Left forelimb (tissue), 1 donor: ENCODE measurements at places on chromosomes 4 and X.
A peak's percentile ranks its signal among the peaks of the same experiment; 100 is the strongest.

DNA sequence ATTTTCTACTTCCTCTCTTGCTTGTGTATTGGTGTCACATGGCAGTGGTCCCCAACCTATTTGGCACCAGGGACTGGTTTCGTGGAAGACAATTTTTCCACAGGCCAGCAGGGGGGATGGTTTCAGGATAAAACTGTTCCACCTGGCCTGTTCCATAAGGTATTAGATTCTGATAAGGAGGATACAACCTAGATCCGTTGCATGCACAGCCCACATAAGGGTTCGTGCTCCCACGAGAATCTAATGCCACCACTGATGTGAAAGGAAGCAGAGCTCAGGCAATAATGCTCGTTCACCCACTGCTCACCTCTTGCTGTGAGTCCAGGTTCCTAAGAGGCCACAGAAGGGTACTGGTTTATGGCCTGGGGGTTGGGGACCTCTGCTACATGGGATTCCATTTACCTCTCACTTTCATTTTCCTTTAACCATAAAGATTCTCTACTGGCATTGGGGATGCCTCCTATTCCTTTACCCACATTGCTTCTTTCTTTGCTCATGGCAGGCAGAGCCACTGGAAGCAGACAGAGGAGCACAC, 38.1 kb downstream of the SEC31A start:
- DNase-seq: no peak

- no peak for DNase-seq
Measured at GRCh38 chr4:185885075-185885474, 73.1 kb upstream of the SORBS2 start.

- DNase-seq: no peak
Measured at GRCh38 chrX:97858592-97858991, 974.9 kb downstream of the RPA4 start.

GRCh38 chr4:133597251-133597650, 448.2 kb downstream of the PCDH10 start:
- DNase-seq: no peak

DNA sequence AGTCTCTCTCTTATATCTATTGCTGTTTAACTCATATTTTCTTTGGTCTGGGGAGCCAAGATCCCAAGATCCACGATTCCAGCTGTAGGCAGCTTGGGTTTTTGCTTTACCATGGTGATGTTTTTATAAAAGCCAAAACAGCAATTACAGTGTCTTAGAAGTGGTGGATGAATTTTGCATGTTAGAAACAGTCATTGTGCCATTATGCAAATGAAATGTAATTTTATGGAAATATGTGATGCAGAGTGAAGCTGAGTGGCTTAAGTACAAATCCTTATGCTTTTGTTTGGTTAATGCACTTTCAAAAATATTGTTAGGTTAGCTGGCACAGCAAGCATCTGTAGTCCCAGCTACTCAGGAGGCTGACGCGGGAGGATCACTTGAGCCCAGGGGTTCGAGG, 32.8 kb upstream of the PTTG2 start:
- no peak for DNase-seq

DNA sequence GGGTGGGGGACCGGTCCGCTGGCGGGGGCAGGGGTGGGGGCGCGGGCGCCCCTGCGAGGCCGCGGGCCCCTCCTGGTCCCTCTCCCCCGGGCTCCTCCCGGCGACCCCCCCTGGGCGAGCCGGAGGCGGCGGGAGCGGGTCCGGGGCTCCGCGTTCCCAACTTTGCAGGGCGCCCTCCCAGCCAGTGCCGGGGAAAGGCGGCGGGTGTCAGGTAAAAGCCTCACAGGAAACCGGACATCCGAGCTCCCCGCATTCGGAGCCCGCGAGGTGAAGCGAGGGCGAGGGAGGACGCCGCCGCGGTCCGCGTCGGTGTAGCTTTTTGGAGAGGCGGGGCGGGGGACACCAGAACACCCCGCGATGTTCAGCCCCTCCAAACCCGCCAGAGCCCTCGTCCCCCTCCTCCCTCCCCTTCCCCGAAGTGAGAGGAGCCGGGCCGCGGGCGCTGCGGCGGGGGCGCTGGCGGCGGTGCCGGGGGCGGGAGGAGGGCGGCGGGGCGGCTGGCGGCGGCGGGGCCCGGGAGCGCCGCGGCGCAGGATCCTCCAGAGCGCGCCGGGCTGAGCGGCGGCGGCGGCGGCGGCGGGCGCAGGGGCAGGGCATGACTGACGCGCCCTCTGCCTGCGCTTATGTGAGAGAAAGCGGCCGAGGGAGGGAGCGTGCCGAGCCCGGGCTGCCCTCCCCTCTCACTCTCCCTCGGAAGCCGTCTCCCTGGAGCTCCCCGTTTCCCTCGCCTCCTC, at the start of gene VEGFC:
Gene VEGFC, minus strand, starts transcription at position 597 of the 734 bp plus-strand sequence. CDS start 611 bp downstream, outside the sequence.
- DNase-seq: peak; percentile 70

GRCh38 chrX:23114241-23114640, 114.5 kb downstream of the DDX53 start:
- no peak for DNase-seq

DNA sequence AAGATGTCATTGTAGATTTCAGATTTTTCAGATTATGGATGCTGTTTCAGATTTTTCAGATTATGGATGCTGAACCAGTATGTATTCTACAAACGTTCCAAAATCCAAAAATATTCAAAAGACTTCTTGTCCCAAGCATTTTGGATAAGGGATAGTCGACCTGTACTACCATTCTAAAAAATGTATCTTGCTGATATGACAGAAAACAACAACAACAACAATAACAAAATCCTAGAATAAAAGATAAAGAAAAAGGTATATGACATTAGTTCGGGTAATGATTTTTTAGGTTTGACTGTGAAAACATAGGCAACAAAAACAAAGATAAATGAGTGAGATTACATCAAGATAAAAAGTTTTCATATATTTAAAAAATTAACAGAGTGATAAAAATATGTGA, 122.1 kb downstream of the GABRA2 start:
- no peak for DNase-seq

- DNase-seq: no peak
Measured at GRCh38 chr4:124415146-124415545, 297.4 kb downstream of the ANKRD50 start.

GRCh38 chr4:111435986-111436744, 709.1 kb upstream of the FAM241A start:
- DNase-seq: no peak

DNA sequence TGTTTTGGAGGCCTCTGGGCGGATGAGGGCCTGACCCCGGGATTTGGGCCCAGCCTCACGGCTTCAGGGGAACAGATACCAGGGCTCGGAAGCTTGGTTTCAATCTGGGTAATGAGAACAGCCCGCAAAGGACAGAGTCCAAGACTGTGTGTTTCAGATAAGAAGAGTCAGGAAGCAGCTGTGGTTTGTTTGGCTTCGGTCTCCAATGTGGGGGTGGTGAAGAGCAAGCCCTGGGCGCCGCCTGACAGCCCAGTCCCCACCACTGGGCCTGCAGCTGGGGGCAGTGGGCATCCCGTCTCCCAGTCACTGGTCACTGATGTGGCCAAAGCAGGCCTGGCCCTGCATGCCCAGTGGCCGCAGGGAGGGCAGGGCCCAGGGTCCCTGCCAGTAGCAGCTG, 9.1 kb downstream of the WFS1 start:
- no peak for DNase-seq

DNA sequence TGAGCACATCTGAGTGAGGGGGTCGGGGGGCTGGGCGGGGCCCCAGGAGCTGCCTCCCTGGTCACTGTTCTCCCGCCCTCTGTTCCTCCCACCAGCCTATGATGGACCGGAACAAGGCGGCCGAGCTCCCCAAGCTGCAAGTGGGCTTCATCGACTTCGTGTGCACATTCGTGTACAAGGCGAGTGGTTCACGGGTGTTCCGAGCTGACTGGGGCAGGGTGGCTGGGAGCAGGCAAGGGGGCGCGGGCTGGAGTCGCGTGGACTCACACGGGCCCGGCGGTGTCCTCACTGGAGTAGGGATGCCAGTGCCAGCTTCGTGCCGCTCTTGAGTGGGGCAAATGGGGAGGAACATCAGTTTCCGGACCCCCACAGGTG, 7.7 kb downstream of the ATP5ME start:
- no peak for DNase-seq

GRCh38 chr4:182286931-182287330, 43.7 kb downstream of the TENM3 start:
- no peak for DNase-seq

GRCh38 chrX:30975467-30975866, 86.4 kb upstream of the TAB3 start:
- DNase-seq: no peak
